CD4-positive, alpha-beta T cell treated with Interleukin-4 for 4 hours (primary cell): ENCODE measurements at places on chromosomes 7 and 10.
A peak's percentile ranks its signal among the peaks of the same experiment; 100 is the strongest.

DNA sequence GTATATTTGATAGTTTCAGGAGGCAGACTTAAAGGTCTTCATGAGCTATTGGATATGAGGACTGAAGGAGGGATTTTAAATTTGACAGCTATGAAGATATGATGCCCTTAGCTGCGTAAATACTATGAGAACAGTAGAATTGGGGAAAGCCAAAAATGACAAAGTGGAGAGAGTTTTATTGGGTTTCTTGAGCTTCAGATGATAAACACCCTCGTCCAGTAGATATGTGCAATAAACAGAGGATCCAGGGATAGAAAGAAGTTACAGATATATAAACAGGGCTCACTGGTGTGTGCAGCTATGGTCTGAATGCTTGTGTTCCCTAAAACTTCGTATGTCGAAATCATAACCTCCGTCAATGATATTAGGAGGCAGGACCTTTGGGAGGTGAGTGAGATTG, 131.3 kb downstream of the INHBA start:
- DNase-seq = no peak

DNA sequence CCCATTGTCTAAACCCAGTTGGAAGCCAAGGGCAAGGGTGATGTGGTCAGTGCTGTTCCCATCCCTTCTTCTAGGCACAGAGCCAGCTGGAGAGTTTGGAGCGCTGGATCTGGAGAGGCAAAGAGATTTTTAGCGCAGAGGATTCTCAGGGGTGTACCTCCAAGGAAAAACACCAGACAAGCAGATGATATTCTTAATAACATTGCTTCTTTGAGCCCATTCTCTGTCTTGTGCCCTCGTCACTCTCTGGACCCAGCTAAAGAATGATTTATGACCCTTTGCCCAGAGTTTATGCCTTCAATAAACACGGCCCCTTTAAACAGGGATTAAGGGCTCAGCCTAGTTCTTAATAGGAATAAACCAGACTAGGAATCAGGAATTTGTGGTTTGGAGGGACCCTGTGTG, 4.7 kb upstream of the HIP1 start:
- DNase-seq = no peak

- DNase-seq = no peak
These were observed 323.1 kb downstream of the PCLO start for GRCh38 chr7:82839555-82839954.

DNA sequence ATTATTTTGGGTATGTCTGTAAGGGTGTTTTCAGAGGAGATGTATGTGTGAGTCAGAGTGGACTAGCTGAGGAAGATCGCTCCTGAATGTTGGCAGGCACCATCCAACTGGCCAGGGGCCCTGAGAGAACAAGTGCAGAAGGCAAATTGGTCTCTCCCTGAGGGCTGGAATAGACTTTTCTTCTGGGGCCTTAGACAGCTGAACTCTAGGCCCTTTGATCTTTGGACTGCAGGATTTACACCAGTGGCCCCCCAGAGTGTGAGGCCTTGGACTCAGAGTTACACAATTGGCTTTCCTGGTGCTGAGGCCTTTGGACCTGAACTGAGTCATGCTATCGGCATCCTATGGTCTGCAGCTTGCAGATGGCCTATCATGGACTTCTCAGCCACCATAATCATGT, 217.2 kb downstream of the REEP3 start:
- DNase-seq = no peak

- DNase-seq = no peak
These were observed 70.2 kb downstream of the NOC3L start for GRCh38 chr10:94292434-94293090.

- no peak for DNase-seq
These were observed 79.0 kb upstream of the LSM8 start for GRCh38 chr7:118104812-118105441.

- DNase-seq = no peak
These were observed 660 bp downstream of the SUV39H2 start for GRCh38 chr10:14879124-14879927.

DNA sequence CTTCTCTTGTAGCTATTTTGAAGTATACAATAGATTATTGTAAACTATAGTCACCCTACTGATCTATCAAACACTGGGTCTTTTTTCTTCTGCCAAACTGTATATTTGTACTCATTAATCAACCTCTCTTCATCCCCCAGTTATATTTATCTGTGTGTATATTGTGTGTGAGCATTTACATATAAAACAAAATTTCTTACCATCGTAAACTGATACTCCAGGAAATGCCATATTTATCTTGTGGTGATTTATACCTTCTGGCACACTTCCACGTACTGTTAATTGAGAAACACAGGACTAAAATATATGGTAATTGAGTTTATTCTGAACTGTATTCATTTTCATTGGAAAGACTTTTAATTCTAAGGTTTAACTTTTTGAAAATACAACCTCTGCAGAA, 18.9 kb downstream of the ANLN start:
- no peak for DNase-seq

DNA sequence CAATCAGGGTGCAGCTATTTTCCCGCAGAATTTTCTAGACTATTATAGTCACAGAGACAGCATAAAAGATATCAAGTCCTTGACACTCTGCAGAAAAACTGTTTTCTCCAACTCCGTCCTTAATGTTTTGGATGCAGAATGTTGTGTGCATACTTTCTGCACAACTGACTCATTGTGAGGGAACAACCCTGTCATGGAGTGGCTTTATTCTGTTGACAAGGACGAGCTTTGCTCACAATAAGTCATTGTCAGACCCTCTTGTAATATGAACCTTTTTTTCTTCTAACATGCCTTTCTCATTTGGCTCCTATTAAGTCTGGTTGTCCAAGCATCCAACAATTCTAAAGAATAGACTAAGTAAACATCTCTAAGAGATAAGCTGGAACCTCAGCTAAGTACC, 17.3 kb downstream of the ABCB4 start:
- no peak for DNase-seq

DNA sequence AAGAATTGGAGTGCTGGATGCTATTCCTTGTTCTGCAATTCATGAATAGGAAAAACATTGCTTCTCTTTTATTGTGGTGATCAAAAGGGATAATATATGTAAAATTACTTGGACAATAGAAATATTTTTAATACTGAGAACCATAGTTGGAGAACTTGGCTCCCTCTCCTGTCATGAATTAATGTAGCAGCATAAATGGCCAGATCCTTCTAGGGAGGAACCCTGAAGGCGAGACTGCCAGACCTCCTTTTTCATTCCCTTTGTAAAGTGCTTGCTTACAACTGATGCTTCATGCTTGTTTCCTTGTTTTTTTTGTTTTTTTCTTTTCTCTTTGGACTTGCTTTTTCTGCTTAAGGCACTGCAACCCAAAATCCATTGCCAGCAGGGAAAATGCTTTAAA, 233.6 kb downstream of the SH2D4B start:
- no peak for DNase-seq

DNA sequence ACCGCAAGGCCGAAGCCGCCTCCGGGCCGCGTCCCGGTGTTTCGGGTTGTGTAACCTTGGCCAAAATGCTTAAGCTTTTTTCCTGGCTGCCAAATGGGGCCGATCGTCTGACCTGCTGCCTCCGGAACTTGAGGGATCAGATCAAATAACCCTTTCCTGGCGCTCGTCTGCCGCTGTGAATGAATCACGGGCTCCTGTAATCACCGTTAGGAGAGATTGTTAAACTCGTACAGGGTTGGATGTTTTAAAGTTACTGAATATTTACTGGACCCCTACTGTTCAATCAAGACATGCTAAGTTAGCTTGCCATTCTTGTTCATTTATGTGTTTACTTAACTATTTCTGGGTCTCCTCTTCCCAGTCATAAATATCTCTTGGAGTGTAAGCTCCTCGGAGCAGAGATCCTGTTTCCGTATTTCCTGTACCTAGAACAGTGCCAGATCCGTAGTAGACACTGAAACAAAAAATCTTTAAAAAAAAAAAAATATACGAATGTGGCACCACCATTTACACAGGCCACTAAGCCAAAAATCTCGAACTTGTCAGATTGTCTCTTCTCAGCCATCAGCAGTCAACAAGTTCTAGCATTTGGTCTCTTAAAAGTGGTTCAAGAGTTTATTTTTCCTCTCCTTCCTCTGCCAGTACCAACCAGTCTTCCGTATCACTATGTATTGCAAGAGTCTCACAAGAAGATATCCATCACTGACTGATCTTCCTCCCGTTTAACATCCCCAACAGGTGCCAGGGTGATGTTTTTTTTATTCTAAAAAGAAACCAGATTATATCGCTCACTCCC, 650 bp upstream of the TM9SF3 start:
- DNase-seq = peak; percentile 61

DNA sequence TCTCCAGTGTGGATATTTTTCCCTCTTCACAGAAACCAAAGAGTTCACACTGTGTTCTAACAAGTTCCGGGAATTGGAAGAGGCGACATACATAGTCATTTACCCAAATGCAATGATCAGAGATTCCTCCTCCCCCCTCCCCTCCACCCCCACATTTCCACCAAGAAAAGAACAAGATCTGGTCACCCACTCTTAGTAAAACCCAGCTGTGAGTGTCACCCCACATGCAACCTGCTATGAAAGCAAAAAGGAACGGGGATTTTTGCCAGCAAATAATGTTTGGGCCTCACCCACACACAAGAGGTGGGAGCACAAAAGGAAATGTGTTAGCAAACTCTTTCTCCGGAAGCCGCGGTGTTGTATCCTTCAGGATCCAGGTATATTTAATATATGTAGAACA, 745.0 kb upstream of the AUTS2 start:
- DNase-seq = no peak

DNA sequence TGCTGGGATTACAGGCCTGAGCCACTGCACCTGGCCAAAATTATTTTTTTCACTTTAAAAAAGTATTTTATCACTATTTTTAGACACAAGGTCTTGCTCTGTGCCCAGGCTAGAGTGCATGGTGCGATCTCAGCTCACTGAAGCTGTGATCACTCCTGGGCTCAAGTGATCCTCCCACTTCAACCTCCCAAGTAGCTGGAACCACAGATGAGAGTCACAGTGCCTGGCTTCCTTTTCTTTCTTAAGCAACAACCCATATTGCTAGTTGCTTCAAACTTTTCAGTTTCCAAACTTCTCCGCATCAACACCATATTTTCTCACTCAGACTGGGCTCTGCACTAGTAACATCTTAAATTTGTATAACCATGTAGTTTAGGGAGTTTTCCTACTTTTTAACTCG, 9.5 kb upstream of the SMC3 start:
- no peak for DNase-seq

GRCh38 chr7:132755538-132756483, 179.5 kb upstream of the PLXNA4 start:
- DNase-seq = no peak

DNA sequence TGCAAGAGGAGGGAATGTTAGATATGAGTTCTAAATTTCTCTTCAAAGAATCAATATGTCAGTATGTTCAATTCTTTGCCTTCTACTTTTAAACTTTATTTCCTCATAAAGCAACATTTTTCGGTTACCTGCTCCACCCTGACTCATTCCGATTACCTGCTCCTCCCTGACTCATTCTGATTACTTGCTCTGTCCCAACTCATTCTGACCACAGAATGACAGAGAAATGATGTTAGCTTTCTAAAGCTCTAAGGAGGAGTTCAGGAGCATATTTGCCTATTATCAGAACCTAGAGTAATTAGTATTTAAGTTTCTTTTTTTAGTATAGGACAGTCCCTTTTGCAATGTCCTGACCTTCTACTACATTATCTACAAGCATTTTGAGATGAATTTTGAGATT, 24.5 kb upstream of the PPP1R9A start:
- no peak for DNase-seq

- peak; percentile 48 for DNase-seq
These were observed 160.4 kb downstream of the KIF20B start for GRCh38 chr10:89861584-89862301.

GRCh38 chr7:158129037-158130022, 458.3 kb downstream of the PTPRN2 start:
- DNase-seq = no peak

DNA sequence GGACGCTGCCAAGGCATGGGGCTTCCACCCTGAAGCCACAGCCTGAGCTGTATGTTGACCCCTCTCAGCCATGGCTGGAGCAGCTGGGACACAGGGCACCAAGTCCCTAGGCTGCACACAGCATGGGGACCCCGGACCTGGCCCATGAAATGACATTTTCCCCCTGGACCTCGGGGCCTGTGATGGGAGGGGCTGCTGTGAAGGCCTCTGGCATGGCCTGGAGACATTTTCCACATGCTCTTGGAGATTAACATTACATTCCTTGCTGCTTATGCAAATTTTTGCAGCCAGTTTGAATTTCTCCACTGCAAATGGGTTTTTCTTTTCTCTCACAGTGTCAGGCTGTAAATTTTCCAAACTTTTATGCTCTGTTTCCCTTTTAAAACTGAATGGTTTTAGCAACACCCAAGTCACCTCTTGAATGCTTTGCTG, 463.6 kb downstream of the ZWINT start:
- DNase-seq = no peak

DNA sequence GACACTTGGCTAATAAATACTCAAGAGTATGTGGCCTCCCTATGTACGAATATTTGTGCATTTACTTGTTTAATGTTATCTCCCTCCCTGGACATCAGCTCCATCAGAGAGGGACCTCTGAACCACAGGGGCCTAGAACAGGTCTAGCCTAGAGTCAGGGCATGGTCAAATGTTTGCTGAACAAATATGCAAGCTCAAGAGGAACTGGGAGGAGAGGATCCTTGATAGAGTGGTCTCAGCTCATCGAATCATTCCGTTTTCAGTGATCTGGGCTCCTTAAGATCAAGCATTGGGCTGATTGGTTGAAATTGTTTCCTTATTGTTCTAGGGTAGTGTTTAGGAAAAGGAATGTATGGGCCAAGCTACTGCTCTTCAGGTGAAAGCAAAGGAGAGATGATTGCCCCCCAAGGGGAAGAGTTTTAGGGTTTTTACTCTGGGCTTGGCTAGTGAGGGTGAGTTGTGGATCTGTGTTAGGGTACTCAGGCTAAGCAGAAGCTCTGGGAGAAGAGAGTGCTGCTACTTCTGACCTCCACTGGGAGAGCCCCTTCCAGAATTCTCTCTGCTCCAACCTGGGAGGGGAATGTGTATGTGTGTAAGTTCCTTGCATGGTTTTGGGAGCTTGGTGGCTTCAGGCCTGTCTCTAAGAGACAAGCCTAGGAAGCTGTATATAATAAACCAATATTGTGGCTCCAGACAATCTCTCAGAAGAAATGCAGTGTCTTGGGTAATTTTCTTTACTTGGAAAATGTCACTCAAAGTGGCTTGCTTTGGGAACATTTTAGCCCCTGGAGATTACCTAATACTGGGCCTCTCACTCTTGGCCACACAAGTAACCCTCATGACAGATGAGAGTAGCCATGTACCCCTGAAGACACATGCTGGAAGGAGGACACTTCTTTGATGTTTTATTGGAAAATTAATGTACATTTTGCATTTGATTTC, 110.0 kb downstream of the EMX2 start:
- DNase-seq = no peak

GRCh38 chr7:85719981-85720953, 533.4 kb upstream of the SEMA3D start:
- no peak for DNase-seq
